ENCODE measurements at places on chromosomes 13 and 19. TPM values are rescaled to one million over a fixed set of nuclear protein-coding genes. Genes with fewer than 3 reads are reported as not detected.

The FGF22 gene
- total RNA-seq: not detected

The ZNF492 gene
- total RNA-seq: not detected

The CFD gene
- total RNA-seq: 25.8 TPM

The CALR3 gene
- total RNA-seq: not detected

The NLRP5 gene
- not detected for total RNA-seq

The TLE2 gene
- total RNA-seq: 12.8 TPM

The EBI3 gene
- total RNA-seq: 0.33 TPM

All from fibroblast of the aortic adventitia (primary cell).